ENCODE measurements at places on chromosomes 2 and 18.

- DNase-seq: peak; percentile 64
These were observed 252.9 kb downstream of the PRKCE start for GRCh38 chr2:45904267-45904945.

DNA sequence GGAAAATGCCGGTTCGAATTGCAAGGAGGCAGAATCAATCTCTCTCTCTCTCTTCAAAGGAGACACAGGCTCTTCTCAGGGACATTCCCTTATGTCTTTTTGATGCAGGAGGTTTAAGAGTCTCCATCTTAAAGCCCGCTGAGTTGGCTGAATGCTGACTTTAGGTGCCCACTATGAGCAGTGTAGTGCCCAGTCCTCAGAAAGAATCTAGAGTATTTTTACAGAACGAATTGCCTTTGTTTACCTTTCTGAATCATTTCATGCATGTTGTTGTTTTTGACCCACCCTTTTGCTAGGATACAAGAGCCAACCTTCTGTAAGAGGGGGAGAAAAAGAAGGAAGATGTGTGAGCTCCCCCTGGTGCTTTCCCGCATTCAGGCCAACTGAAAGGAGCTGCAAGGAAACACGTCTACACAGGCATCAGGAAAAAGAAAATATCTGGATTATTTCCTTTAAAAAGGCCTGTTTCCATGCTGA is 193.5 kb upstream of the TCF4 start:
- peak; percentile 7 for DNase-seq

DNA sequence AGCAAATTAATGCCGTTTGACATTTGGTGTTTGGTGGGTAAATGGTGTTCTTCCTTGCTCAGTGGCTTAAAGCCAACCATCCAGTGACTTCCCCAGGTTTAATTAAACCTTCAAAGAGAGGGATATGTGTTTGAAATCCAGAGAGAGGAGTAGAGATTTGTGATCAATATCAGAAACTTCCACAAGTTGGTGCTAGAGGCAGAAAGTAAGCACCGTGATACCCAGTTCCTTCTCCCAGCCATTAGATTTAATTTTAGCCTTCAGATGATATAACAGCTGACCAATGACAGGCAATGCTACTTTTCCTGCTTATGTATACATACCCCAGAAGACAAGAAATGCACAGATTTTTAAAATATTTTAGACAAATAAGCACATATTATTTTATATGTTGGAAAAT is 398.5 kb downstream of the CDH2 start:
- DNase-seq: peak; percentile 7

- no peak for DNase-seq
These were observed 77.1 kb upstream of the EPHA4 start for GRCh38 chr2:221649051-221649775.

GRCh38 chr2:40343902-40344301 is 108.0 kb downstream of the SLC8A1 start:
- no peak for DNase-seq

GRCh38 chr18:78765637-78766281 is 213.9 kb upstream of the SALL3 start:
- DNase-seq: no peak
